ENCODE measurements at places on chromosomes 3 and 15.

DNA sequence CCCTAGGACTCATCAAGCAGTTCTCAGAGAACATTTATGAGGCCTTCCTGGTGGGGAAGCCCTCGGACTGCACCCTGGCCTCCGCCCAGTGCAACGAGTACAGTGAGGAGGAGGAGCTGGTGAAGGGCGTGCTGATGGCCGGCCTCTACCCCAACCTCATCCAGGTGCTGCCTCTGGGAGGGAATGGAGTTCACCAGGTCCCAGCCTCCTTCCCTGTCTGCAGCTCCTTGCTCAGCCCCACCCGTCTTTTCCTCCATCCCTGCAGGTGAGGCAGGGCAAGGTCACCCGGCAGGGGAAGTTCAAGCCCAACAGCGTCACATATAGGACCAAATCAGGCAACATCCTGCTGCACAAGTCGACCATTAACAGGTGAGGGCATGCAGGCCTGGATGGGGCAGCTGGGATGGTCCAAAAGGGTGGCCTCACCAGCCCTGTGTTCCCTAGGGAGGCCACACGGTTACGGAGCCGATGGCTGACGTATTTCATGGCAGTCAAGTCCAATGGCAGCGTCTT lies 46.3 kb downstream of the DHX30 start:
- DNase-seq = no peak

DNA sequence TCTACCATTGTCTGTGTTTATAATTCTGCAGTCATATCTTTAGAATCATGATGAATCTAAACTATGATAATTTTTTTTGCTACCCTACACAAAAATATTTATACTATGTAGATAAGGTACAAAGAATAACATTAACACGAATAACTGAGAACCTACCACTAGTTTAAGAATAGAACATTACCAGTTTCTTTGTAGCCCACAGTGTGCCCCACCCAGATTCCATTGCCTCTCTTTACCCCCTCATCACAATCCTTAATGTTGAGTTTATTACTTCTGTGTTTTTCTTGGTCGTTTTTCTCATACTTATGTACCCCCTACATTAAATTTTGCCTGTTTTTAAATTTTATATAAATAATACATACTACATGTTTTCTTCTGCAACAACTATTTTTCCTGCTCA lies 140.5 kb downstream of the BBX start:
- no peak for DNase-seq

DNA sequence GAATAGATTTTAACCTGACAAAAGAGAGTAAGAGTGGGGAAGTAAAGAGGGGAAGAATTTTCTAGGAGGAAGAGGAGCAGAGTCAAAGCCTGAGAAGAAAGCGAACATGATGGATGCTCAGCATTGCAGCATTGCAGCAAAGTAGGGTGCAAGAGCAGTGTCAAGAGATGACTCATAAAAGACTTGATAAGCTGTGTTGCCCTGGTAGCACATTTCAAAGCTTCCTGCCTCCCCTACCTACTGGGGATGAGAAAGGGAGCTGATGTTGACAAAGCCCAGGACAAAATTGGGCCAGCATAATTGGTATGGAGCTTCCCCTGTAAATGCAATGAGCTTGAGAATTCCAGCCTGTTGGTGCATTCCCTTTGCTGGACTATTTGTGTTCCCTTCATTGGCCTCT lies 121.6 kb upstream of the ST8SIA2 start:
- DNase-seq = no peak

DNA sequence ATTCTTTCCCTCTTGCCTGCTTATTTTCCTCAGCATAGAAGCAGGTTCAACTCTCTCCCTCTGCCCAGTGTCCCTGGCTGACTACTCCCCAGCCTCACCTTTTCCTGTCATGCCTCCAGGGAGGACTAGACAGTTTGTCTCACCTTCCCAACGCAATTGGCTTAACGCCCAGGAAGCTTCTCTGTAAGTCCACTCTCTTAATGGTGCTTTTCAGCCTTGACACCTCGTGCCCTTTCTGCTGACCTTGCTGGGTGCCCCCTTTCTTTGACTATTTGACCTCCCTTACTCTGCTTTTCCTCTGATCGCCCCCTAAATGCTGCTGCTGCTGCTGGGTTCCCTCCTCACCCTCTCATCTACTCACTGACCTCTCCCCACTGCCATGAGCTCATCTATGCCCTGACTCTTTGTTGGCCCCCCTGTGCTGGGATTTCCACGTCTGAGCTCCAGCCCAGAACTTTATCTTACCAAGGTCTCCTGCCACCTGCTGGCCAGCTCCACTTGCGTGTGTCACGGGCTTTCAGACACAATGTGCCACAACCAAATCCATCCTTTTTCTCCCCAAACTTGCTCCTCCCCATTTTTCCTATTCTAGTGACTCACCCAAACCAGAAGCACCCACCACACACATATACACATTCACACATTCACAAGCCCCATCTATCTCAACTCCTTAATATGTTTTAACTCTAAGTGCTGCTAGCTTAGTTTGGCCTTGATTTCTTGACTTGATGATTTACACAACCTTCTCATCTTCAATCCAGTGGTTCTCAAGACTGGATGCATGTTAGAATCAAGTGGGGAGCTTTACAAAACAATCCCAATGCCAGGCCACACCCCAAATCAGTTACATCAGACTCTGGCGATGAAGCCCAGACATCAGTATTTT lies 16.6 kb downstream of the EPB42 start:
- DNase-seq = no peak

DNA sequence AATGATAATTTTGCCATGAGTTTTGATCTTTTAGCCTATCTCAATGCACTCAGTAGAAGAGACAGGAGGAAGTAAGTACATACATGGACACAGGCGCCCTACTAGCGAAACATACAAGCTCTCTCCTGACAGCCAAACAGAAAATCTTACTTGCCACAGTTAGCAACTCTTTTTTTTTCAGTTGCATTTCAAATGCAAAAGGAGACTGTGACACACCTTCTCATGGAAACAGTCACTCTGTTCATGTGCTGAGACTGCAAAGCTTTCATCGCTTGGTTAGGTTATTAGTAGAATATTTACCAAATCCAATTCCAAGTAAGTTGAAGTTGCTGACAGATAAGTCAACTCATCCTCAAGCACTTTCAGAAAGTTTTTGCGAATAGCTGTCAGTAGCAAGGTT lies 223.3 kb downstream of the FOXP1 start:
- no peak for DNase-seq

- DNase-seq = no peak
Observed at GRCh38 chr3:128933922-128934253, 54.5 kb downstream of the ACAD9 start.

- no peak for DNase-seq
Observed at GRCh38 chr3:119826711-119827608, 45.1 kb downstream of the NR1I2 start.

DNA sequence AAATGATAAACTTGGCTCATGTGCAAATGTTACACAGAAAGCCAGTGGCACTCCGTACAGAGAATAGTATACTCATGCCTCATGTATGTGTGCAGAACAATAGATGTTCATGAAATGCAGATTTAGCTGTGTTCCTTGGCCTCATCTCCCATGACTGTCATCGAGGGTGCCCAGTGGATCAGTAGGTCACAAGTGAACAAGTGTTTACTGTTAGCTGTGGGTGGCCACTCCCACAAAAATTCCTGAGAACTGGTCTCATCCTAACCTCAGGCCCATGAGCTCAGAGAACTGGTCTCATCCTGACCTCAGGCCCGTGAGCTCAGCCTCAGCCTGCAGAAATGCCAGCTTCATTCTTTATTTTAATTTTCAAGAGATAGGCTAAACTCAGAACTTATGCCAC lies 124.1 kb downstream of the GADL1 start:
- DNase-seq = no peak

DNA sequence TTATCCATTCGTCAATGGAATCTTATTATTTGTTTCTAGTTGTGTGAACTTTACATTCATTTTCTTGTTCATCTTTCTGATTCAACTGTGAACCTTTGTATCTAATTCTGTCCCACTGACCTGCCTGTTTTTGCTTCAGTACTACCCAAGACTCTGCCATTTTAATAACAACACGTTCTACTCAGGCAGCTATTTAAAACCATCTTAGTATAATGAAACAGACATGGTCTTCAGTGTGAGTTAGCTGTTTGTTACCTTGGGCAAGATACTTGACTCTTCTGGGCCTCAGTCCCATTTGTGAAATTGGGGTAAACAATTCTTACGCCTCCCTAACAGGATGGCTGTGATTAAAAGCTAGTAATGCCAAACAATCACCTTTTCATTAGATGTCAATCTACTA lies 1.6 kb downstream of the BTBD1 start:
- DNase-seq = no peak

DNA sequence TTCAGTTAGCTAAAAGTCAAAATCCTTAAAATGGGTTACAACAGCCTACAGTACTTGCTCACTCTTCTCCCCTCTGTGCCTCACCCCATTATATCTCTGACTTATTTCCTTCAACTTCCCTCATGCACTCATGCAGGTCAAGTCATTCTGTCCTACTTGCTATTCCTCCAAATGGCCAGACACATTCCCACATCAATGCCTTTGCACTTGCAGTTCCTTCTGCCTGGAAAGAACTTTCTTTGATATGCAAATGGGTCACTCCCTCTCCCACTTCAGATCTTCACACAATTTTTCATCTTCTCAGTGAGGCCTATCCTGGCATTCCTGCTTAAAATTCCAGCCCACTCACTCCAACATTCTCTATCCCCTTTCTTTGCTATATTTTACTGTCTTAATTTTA lies 547.2 kb upstream of the TGFBR2 start:
- DNase-seq = no peak

- DNase-seq = no peak
Observed at GRCh38 chr3:77256584-77257503, 216.9 kb downstream of the ROBO2 start.

- no peak for DNase-seq
Observed at GRCh38 chr3:108736821-108737220, 20.4 kb downstream of the RETNLB start.

- no peak for DNase-seq
Observed at GRCh38 chr3:60708191-60708975, 542.9 kb downstream of the FHIT start.

GRCh38 chr3:106204160-106204868 lies 335.5 kb upstream of the CBLB start:
- DNase-seq = no peak
